ENCODE measurements at places on chromosomes 5 and 9.

GRCh38 chr5:121693864-121694263, 157.8 kb upstream of the FTMT start:
- no peak for DNase-seq

DNA sequence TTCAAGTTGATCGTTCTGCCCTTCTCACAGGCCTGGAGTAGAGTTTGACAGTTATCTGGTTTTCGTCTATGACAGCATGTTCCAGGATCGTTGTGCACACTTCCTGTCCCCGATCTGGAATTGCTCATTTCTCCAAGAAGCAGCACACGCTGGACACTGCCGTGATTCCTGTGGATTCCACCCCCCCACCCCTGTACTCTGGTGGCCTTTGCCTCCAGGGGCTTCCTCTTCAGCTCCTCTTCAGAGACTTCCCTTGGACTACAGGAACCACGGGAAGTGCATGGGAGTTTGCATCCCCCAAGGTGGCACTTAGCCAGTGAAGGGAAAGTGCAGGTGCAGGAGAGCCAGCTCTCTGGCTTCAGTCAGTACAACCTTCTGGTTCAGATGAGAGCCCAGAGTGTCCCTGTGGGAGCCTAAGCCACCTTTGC, 160.7 kb downstream of the CACNA1B start:
- no peak for DNase-seq

GRCh38 chr5:154039458-154039829, 677 bp downstream of the MFAP3 start:
- DNase-seq: no peak

DNA sequence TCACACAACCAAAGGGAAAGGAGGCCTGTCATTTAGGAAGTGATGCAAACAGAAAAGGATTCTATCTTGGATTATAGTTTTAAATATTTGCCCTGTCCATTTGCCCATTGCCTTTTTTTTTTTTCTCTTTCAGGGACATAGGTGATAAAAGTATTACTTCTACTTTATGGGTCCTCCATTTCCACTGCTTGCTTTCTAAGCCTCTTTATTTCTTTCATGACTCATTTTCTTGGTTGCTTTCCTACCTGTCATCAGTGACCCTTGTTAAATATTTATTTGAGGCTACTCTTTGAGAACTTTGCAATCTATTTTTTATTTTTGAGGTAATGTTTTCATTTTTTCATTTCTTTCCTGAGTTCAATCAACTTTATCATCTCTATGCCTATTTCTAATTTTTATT, 522.9 kb upstream of the ARRDC3 start:
- no peak for DNase-seq

DNA sequence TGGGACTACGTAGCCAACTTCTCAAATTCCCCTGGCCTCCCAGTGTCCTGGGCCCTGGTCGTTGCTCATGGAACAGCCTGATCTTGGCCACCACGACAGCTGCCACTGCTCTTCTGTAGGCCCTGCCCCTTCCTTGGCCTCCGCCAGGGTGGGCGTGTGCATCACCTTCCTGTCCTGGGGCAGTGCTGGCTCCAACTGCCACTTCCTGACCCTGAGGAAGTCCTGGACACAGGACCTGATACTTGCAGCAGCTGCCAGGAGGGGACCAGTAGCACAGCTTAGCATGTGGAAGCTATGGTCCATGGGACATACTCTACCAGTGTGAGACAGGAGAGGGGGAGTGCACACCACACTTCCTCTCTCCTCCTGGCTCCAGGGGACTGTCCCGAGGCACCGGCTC, 145.2 kb downstream of the TENT4A start:
- no peak for DNase-seq

- no peak for DNase-seq
Measured at GRCh38 chr5:51225789-51226742, 157.2 kb upstream of the ISL1 start.

DNA sequence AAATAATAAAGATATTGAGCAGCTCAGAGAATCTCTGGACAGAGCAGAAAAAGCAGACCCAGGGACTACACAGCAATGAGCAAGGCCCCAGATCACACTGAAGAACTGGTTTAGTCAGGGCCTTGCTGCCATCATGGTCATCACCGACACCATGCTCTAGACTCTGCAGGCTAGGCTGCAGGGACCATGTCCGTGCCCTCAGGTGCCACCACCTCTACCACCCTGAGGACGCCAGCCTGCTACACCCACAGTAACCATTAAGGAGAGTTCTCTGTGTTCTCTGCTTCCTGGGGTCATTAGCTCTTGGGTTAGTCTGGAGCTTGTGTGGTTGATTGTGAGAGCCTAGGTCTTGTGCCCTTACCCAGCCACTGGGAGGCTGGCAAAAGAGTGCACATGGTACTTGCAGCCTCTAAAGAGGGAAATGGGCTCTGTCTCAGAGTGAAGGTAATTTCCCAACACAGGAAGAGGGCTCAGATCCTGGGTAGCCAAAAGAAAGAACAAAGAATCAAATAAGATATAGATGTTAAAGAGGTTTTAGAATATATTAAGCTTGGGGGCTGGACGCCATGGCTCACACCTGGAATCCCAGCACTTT, 31.9 kb upstream of the JADE2 start:
- DNase-seq: no peak

DNA sequence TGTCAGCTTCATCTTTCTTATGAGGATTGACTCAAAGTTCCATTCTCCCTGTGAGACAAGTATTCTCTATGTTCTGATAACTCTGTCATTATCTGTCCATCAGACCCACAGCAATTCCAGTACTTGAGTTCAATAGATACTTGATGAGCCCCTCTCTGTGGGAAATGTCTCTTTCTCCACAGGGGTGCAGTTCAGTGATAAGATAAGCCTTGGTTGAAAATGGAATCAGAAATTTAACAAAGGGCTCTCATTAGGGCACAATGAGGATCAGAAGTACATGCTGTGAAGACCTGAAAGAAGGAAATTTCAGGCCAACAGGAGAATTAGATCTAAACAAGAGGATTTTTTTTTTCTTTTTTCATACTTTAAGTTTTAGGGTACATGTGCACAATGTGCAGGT, 737.3 kb downstream of the MTRR start:
- DNase-seq: no peak

- no peak for DNase-seq
Measured at GRCh38 chr5:177364159-177364962, 6.6 kb downstream of the RGS14 start.

- DNase-seq: no peak
Measured at GRCh38 chr5:179322071-179323025, 22.9 kb downstream of the ADAMTS2 start.

DNA sequence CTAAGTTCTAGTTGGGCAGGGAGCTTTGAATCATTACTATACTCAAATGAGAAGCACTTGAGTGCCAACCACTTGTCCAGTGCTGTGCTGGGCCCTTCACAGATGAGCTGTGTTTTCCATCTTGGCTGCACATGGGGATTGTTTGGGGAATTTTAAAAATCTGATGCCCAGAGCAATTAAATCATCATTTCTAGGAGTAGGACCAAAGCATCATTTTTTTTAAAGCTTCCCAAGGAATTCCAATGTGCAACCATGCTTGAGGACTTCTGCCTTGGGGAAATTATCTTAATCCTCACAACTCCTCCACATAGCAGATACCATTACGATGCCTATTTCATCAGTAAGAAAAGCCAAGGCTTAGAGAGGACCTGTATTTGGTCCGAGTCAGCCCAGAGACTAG, 131.4 kb downstream of the TMEM174 start:
- no peak for DNase-seq

GRCh38 chr9:89513837-89514236, 15.9 kb upstream of the SEMA4D start:
- DNase-seq: no peak

GRCh38 chr5:107243220-107243579, 427.5 kb downstream of the EFNA5 start:
- no peak for DNase-seq

- DNase-seq: no peak
Measured at GRCh38 chr9:36935332-36935731, 98.7 kb downstream of the PAX5 start.

DNA sequence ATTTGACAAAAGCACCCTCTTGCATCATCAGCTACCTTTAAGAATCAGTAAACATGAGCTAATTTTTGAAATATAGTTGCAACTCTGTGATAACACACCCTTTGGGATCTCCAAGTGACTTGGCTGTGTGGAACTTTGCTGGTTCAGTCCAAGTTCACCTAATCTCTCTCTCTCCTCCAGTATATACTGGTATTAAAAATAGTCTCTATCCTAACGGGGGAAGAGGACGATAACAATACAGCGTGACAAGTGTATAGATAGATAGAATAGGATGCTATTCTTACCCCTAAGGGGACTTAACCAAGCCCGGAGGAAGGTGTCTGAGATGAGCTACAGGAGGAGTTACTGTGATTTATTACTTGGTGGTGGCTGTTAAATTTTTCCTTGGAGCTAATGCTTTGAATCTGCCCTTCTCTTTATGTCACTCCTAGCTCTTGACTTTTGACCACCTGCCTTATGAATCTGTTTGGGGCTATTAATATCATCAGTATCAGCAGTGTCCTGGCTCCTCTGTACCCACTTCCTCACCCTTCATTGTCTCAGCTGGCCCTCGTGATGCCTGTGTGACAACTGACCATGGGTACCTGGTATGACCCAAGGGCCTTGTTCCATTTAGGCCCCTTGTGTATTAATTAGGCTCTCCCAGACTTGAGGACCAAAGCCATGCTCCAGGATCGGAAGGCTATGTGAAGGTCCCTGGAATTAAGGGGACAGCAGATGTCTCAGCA, 223.9 kb downstream of the SREK1 start:
- DNase-seq: no peak

GRCh38 chr9:73173557-73174329, 22.1 kb downstream of the ANXA1 start:
- no peak for DNase-seq

DNA sequence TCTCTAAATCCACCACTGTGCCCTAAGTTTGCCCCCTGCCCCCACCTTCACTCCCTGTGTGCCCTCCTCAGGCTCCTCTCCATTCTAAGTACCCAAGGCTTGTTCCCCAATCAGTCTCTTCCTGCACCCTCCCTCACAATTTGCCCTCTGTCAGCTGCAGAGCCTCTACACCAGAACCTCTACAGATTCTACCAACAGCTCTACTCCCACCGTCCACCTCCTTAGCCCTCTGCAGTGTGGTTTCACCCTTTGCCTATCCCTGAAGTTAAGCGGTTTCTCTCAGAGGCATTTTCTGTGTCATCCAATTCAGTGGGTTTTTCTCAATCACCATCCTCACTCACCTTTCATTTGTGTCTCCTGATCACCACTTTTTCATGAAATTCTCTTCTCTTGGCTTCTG, 13.2 kb upstream of the ERAP2 start:
- no peak for DNase-seq

DNA sequence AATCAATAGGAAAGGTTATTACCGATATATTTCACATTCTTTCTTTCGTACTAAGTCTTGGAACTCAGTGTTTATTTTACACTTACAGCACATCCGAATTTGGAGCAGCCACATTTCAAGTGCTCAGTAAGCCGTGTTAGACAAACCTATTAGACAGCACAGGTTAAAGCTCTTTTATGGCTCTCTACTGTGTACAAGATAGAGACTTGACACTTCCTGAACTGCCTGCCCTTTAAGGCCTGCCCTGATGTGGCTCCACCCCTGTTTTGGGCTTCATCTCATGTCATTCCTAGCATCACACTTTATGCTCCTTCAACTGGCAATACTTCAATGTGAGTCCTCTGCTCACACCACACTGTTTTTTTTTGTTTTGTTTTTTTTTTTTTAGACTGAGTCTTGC, 23.5 kb upstream of the SUSD1 start:
- no peak for DNase-seq

DNA sequence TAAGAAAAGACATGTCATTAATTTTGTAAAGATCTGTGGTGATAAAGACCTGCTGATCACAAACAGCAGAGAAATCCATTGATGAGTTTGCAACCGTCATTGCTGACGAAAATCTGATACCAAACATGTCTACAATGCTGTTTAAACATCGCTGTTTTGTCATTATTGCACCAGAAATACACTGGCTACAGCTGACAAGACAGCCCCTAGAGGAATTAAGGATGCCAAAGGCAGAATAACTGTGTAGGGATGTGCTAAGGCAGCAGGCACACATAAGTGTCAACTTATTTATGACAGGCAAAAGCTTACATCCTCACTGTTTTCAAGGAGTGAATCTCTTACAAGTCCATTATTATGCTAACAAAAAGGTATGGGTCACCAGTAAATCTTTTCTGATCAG, 439.3 kb downstream of the TLE1 start:
- DNase-seq: no peak

DNA sequence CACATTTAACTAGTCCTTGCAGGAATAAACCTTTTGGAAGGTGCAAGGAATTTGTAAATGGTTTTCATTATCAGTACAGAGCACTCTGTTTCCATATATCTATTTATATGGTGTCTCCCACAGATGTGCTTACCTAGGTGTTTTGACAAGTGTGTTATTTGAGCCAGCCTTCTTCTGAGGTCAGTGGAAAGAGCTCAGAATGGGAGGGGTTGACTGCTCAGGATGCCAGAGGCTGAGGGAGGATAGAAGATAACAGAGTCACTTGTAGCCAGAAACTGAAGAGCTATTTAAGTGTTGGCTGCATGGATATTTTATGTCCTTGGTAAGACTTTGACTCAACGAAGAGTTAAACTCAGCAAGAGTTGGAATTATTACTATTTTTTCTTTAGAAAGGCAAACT, 5.0 kb downstream of the CMYA5 start:
- DNase-seq: no peak

GRCh38 chr5:99926463-99926862, 608.7 kb upstream of the FAM174A start:
- no peak for DNase-seq

- DNase-seq: no peak
Measured at GRCh38 chr9:135970128-135970815, 9.1 kb upstream of the UBAC1 start.

DNA sequence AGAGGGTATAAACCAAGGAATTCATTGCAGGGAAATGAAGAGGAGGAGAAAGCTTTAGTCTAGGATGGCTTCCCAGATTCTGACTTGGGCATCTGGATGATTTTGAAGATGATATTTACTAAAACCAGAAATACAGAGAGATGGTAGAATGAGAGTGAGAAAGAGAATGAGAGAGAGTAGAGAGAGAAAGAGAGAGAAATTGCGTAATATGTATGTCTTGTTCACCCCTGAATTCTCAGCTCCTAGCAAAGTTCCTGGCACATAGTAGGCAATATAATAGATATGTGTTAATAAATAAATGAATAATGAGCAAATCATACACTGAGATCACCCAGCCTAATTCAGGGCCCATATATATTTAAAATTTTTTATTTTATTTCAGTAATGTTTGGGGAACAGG, 1089.5 kb upstream of the DMAC1 start:
- DNase-seq: no peak

All from activated naive CD4-positive, alpha-beta T cell treated with anti-CD3 and anti-CD28 coated beads, Interleukin-2, amount 50 U/mL, for 16 hours (primary cell).